ENCODE measurements at places on chromosomes 4 and X.
A peak's percentile ranks its signal among the peaks of the same experiment; 100 is the strongest.

GRCh38 chrX:155886409-155886808 is 5.3 kb downstream of the VAMP7 start:
- no peak for ATAC-seq

- ATAC-seq, result no peak
Observed at GRCh38 chr4:122379239-122379638, 428 bp downstream of the ADAD1 start.

GRCh38 chrX:150062292-150063137 is 124.2 kb upstream of the EOLA2 start:
- peak; percentile 33 for ATAC-seq

DNA sequence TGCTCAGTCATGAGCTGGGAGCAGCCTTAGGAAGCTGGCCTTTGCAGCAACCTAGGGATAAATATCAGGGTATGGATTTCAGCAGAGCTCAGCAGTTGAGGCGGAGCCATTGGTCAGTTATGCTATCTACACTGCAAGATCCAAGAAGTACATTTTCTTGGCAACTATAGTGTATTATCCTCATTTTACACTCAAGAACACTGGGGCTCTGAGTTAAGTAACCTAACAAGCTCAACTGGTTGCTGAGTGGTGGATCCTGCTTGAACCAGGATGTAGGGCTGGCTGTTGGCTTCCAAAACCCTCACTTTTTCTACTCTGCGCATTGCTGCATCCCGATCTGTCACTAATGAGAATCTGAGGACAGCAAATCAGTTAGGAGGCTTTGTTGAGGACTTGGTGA is 1.5 kb upstream of the SCARB2 start:
- peak; percentile 53 for ATAC-seq

DNA sequence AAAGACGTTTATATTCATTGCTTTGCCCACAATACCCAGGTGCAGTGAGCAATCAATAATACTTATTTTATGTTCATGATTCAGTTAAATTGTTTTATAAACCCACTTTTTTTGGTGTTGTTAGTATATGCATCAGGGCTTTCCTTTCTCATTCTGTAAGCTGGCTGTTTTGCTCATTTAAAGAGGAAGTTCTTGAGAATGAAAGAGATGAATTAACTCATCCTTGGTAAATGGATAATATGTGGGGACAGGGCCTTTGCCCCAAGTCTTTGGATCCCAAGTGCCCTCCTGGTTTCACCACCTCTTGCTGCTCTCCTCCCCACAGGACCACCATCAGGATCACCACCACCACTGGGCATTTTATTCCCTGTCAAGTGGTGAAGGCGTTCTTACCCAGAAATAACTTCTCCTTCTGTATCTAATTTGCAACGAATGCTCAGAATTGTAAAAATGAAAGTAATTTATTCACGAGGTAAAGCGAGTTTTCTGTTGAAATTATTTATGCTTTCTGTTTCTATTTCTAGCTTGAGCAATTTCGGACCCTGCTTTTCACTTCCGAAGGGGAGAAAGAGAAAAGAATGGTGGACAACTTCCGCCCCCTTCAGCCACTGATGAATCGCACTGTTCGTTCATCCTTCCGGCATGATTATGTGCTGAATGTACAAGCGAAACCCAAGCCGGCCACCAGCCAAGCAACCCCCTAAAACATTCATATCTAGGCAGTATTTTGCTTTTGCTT is 8.2 kb upstream of the ZRSR2 start:
- ATAC-seq, result no peak
